ENCODE measurements at places on chromosomes 16 and 17.

- DNase-seq = no peak
Observed at GRCh38 chr16:1526608-1527555, 6.6 kb upstream of the TMEM204 start.

DNA sequence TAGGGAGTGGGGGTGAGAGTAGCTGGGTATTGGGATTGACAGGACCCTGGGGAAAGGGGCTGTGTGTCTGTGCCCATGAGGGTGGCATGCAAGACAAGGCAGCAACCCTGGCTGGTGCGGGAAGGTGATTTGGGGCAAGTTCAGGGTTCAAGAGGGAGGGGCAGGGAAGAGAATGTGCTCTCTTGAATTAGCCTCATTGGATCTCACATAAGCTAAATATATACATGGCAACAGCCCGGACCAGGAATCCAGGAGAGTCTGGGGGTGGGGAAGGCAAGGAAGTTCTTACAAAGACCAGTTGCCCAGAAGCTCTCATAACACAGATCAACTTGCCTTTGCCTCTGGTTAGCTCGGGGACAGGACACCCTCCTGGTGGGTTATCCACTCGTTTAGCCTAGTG lies 73.3 kb downstream of the IRX3 start:
- DNase-seq = no peak

DNA sequence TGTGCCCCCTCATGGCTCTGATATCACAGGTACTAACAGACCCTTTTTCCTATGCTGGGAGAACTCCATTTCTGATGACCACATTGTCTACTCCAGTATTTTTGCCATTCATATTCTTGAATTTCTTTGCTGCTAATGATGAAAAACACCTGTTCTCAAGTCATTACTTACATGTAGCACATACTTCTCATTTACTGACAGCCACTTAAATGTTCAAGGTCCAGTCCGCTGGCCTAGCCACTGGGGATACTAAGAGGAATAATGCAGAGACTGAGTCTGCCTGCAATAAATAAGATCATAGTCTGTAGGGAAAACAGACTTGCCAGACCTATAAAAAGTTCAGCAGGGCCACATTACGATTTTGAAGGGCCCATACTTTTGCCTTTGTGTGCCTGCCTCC lies 27.5 kb downstream of the TEX14 start:
- DNase-seq = no peak

GRCh38 chr16:2008631-2009163 lies 924 bp downstream of the ZNF598 start:
- DNase-seq = no peak

DNA sequence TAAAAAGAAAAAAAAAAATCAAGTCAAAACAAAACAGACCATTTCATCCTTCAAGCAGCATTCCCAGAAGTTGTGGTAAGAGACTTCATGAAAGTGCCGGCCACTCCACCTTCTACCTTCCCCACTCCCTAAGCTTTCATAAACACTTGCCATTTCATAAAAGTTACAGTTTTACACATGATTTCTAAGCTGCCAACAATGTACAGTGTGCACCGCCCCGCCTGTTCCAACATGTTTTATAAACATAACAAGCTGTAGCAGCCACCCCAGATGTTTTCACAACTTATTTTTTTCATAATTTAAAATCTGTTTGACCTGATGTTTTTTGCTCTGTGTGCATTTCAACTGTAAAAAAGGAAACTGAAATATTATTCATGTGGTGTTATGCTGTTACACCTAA lies 608.1 kb downstream of the TOX3 start:
- no peak for DNase-seq

GRCh38 chr17:51971121-51971520 lies 187.4 kb downstream of the CA10 start:
- DNase-seq = no peak

- DNase-seq = no peak
Observed at GRCh38 chr17:14815079-14815478, 450.0 kb downstream of the PMP22 start.

- DNase-seq = no peak
Observed at GRCh38 chr16:55120408-55120807, 189.7 kb downstream of the IRX5 start.

DNA sequence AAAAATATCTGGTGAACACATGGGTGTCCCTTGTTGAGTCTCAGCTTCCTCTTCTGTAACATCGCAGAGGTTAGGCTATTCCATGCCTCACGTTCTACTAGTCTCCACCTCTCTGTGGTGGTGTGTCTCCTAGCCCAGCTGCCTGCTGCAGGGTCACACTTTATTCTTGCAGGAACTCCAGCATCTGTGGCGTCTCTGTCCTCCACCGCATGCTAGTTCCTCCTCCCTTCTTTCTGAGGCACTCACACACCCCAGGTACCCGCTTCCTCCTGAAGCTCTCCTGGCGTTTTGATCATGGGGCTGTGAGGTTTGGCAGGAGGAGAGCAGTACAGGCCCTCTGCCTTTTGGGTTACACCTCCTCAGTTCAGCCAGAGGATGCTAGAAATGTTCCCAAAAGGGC lies 9.9 kb upstream of the TEX2 start:
- DNase-seq = no peak

DNA sequence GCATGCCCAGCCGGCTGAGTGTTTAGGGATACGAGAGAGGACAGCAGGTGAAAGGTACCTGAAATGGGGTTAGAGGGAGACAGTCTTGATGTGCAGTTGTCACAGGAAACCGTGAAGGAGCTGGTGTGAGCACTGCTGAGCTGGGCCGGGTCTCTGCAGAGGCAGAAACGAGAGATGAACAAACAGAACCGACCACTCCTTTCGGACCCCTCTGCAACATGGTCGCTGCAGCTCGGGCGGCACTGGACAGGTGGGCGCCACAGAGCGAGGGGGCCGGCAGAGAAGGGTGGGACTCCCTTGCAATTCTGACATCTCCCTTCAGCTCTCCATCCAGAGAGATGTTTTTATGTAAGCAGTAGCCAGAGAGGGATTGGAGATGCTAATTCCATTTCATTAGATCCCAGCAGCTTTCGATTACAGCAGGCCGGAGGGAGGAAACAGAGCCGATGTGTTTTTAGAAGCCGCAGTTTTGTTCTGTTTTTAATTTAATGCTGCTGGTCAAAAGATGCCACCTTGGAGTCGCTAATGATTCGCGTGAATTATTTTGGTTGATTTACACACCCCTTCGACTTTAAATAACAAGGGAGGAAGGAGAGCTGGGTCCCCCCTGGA lies 86.3 kb upstream of the RPL38 start:
- no peak for DNase-seq

DNA sequence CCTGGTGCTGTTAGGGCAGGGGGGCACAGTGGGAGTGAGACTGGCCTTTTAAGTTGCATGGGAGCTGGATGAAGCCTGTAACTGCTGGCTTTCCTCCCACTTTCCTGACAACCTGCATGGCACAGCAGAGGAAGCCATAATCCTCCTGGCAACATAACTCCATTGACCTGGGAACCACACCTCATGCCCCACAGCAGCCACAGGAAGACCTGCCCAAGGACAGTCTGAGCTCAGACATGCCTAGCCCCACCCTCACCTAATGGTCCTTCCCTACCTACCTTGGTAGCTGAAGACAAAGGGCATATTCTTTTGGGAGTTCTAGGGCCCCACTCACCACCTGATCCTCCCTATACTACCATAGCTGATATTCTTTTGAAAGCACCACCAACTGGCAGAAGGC lies 482.2 kb upstream of the TOM1L1 start:
- DNase-seq = no peak
